ENCODE measurements at places on chromosomes 4 and X.

DNA sequence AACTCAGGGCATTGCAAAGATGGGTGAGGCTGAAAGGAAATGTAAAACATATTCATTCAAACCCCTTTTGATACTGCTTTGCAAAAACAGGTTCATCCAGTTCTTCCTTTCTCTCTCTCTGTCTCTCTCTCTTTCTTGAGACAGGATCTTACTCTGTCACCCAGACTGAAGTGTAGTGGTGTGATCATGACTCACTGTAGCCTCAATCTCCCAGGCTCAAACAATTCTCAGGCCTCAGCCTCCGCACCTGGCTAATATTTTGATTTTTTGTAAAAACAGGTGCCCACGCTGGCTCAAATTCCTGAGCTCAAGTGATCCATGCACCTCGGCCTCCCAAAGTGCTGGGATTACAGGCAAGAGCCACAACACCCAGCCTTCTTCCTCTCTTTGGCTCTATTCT, 15.6 kb upstream of the DCHS2 start:
- no peak for DNase-seq

GRCh38 chr4:30728311-30728710, 8.1 kb downstream of the PCDH7 start:
- DNase-seq: no peak

DNA sequence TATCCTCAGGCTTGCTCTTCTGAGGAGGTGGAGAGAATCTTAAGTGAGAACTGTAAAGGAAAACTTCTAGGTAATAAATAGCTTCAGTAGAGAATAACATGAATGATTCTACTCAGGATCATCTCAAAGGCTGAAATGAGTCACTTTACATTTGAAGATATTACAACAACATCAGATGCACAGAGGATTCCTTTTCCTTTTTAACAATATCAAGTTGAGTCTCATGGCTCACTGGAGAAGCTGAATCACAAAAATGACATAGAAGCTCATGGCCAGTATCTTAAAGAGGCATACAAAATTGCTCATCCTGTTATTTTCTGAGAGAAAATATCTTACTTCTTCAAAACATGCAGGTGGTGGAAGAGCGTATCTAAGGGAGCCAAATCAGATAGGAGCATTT, 72.5 kb upstream of the EMCN start:
- no peak for DNase-seq

DNA sequence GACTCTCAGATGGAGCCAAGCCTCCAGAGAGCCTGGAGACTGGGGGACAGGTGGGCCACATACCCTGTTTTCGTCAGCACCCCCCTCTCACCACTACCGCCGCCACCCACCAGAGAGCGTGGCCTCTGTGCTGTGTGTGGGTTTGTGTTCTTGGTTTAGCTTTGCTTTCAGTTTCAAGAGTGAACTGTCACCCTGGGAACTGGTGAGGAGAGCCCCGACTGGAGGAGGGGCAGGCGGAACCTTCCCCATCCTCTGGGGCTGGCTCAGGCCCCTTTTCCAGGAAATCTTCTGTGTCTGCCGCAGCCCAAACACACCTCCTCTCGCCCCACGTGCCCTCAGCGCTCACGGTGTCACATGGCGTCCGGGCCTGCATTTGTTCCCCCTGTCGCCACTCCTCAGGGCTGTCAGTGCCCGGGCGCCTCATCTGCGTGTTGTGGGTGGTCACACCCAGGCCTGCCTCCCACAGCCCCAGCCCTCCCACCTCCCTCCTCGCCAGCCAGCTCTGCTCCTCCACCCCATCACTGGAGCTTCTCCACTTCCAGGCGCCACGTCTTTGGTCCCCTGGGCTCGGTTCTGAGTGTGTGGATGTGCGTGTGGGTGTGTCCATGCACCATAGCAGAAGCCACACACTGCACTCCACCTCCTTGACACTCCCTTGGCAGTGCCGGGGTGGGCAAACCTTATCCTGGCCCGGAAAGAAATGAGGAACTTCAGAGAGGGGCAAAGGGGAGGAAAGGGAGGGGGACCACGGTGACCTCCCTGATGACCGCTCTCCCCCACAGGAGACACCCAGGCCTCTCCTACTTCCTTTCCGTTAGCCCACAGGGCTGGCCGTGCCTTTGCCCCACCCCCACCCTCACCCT, 27.8 kb downstream of the ELF4 start:
- DNase-seq: peak; percentile 77

- DNase-seq: no peak
Observed at GRCh38 chr4:77021614-77022089, 54.1 kb downstream of the CCNI start.

DNA sequence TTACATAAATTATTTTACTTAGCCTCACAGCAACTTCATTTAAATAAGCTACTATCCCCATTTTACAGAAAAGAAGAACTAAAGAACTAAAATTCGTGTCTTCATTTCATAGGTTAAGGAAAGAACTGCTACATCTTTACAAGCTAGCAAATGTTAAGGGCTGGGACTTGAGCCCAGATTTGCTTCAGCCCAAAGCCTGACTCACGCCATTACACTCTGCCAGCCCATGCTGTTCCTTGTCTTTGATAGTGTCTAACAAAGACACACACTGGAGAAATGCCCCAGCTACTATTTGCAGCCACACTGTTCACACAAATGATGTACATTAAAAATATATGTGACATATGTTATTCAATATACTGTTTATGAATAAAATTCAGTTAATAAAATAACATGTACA, 29.0 kb upstream of the ERVMER34-1 start:
- no peak for DNase-seq

- no peak for DNase-seq
Observed at GRCh38 chr4:98873059-98873458, 55.9 kb downstream of the EIF4E start.

DNA sequence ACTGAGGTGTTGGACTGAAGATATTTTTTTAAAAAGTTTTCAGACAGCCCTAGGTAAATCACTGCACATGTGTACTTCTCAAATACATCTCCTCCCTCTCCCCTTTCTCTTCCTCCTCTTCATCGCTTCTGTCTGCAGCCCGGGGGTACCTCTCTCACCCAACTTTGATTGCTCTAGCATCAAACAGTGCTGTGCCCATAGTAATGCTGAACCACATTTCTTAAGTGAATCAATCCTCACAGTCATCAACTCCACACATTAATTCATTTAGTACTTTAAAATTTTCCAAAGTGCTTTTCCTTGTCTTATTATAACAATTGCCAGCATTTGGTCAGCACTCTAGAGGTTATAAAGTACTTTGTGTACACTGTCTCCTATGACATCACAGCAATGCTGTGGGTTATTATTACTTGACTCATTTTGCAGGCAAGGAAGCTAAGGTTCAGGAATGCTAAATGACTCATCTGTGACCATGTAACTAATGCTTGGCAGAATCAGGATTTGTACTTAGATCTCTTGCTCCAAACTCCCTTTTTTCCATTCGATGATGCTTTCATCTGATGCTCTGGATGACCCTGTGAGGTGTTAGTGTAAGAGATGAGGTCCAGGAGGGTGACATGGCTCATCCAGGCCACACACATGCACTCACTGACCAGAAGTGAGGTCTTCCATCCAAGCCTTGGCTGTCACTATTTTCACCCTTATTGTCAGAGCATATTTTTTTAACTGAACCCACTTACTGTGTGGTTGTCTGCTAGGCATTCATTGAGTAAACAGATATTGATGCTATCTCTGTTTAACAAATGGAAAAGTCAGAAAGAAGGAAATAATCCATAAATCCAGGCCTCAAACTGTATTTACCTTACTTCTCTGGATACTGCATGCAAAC, 58.8 kb downstream of the RHOH start:
- DNase-seq: peak; percentile 53

GRCh38 chr4:146245246-146245645, 30.9 kb downstream of the REELD1 start:
- no peak for DNase-seq
